ENCODE measurements at places on chromosomes 5 and 9.

- DNase-seq: no peak
These were observed 16.3 kb upstream of the SEMA5A start for GRCh38 chr5:9562141-9562540.

DNA sequence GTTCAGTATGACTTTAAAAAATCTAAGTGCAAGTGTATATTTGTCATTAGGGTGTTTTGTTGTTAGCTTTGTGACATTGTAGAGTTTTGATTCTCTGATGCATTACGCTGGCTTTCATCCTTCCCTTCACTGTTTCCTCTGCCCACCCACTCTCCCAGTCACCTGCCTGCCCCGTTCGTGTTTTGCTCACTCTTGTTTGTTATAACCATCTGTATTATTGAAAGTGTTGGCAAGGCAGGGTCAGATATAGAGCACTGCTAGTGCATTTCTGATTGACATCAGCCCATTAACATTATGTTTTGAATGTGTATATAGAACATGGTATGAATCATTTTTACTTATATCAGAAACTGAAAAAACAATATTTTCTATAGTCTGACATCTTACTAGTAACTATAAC is 27.3 kb downstream of the SCGB3A1 start:
- no peak for DNase-seq

DNA sequence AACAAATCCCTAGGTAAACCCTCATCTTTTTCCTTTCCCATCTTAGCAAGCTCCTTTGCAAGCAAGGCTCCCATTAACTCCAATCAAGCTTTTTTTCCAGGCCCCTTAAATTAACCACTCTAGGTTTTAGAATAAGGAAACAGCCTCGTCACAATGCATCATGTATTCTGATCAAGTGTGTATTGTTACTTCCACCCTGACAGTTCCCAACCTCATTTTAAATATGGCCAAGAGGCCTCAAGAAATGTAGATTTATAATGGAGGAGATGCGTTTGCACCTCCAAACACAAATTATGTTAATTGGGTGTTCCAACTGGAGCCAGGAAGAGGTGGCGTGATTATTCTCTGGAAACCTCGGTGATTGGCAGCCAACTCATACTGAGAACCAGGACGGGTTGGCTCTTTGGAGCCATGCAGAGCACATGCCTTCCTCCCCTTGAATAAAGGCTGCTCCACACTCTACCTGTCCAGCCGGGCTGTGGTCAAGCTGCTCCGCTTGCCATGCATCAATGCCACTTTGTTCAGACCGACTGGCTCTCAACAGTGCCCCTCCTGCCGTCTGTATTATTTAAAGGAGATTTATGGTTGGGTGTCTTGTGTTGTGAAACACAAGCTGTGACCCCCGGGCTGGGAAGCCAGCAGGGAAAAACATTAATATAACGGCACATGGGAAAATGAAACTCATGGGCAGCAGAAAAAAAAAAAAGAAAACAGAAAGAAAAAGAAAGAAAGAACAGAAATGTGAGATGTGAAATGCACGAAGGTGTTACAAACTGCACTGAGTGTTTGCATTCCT is 191.1 kb downstream of the EBF1 start:
- no peak for DNase-seq

GRCh38 chr9:134585746-134586706 is 55.6 kb upstream of the COL5A1 start:
- no peak for DNase-seq

GRCh38 chr5:53326424-53327153 is 153.8 kb upstream of the FST start:
- DNase-seq: no peak

- no peak for DNase-seq
These were observed 379.5 kb upstream of the GRAMD2B start for GRCh38 chr5:126043688-126044087.

DNA sequence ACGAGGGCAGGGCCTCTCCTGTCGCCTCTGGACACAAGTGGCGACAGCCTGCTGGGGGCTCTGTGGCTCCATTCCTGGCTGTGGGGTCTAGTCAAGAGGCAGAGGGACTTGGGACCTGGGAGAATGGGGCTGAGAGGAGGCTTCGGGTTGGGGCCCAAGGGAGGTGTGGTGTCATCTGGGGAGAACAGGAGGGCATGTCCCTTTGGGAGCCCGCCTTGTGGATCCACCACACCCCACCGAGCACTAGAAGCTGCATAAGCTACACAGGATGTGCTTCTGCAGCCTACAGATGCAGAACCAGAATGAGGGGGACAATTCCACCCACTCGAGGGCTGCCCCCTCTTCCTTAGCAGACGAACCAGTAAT is 3.9 kb upstream of the MAN1B1 start:
- no peak for DNase-seq

DNA sequence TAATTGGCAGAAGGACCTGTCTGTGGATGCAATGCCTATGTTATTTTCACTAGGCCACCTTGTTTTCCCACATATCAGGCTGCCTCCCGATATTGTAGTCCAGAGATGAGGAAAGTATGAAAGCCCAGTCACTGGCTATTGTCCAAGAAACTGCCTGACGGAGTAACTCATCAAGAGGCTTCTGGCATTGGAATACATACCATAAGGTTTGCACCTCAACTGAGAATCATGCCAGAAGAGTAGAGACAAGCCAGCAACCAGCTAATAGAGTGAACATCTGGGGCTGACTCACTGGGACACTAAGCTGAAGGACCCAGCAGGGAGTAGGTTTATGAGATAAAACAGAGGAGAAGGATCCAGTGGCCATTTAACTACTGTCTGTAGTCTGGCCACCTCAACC is 137.2 kb upstream of the FST start:
- no peak for DNase-seq

DNA sequence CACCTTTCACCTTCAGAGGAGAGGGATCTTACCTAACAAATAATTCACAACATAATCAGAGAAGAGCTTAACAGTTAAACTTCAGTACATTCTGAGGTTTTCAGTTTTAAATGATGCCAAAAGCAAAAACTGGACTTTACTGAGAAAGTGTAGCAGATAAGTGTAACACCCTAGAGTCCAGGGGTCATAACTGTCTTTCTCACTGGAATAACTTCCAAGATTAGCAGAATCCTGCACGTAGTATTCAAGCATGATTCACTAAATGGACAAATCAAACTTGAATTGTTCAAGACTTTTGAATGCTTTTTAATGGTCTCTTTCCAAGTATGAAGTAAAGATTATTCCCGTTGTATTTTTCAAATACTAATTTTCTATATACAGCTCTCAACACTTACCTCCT is 180.1 kb upstream of the NREP start:
- DNase-seq: no peak

DNA sequence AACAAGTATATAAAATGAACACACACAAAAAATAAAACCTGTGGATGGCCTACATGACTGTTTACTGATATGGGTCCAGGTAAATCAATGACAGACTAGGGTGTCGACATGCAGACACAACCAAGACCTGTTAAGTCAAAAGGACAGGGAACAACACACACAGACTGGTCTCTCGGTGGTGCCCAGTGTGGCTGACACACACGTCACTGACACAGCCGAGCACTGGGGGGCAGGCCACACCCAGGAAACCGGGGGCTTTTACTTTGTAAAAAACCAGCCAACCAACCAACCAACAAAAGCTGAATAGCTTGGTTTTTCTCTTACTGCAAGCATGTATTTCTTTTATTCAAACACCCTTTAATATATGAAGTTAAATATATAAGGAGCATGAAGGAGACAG is 5.0 kb downstream of the FAM163B start:
- DNase-seq: no peak

DNA sequence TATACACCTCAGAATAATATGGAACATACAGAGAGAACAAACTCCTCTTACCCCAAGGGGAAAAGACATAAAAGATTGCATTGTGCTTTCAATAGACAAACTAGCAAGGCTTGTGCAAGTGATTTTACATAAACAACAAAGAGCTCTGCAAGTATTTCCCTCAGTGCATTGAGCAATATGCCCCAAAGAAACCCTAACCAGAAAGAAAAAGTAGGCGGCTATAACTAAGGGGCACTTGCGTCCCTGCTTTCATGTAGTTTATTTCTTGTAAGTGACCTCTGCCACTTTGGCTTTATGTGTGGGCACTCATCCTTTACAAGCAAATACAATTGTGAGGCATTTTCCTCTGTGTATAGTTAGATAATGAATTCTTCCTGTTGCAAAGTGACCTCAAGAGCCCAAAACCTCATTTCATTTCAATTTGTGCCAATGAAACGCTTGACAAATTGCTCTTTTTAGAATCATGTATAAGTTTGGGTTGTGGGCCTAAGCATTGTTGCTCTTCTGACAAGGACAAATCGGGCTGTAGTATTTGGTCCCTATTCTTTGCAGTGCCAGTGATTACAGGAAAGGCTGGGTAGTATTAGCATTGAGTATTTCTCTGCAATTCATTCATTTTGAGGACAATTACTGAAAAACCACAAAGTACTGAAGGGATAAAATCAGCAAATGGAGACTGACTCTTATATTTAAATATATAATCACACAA is 282.2 kb downstream of the DTWD2 start:
- no peak for DNase-seq

DNA sequence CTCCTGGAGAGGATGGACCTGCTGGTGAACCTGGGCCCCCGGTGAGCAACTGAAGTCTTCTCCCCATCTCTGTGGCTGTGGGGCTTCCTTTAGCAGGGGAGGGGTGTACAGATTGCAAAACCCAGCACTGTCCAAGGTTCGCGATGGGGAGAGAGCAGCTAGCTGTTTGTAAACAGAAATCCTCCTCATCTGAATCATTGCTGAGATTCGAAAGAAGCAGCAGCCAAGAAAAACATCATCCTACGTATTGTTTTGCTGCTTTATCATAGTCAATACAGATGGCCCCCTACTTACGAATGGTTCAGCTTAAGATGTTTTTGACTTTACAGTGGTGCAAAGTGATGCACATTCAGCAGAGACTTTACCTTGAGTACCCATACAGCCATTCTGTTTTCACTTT is 80.0 kb upstream of the TGFBR1 start:
- DNase-seq: no peak

DNA sequence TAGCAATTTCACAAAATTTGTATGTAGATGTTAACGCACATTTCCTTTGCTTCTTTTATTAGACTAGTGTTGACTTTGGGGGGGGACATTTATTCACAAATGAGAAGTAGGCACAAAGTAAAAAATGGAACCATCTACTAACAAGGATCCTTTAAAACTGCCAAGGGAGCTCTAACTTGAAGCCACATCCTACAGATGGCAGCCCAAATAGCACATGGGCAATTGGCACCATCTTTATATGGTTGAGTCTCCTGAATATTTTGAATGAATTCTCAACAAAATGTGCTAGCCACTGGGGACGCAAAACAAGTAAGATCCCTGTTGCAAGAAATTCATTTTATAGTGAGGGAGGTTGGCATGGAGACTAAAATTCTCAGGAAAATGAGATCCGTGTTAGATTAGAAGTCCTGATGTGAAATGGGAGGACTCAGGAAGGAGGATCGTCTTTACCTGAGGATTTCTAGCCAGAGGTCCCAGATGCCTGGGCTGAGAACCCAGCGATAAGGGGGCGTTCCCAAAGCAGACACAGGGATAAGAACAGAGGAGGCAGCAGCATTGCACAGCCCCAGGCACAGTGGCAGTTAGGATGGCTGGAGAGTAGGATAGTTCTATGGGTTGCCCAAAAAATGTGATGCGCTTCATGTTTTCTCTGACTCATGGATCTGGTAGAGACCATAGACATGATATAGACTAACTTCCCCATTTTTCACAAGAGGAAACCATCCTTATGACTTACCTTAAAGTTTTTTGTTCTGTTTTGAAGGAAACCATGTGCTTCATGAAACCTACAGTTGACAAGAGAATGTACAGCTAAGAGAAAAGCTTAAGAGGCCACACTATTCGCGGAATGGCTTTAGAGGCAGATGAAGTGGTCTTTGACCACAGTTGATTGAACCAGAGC is 37.4 kb downstream of the C9orf152 start:
- no peak for DNase-seq

GRCh38 chr9:99040911-99041582 is 63.9 kb upstream of the TGFBR1 start:
- DNase-seq: no peak

- no peak for DNase-seq
These were observed 55.9 kb upstream of the ANKRD55 start for GRCh38 chr5:56288873-56289601.

- DNase-seq: no peak
These were observed 31.4 kb downstream of the RXRA start for GRCh38 chr9:134357631-134358025.

- DNase-seq: no peak
These were observed 108.4 kb upstream of the LARP1 start for GRCh38 chr5:154646745-154647113.

DNA sequence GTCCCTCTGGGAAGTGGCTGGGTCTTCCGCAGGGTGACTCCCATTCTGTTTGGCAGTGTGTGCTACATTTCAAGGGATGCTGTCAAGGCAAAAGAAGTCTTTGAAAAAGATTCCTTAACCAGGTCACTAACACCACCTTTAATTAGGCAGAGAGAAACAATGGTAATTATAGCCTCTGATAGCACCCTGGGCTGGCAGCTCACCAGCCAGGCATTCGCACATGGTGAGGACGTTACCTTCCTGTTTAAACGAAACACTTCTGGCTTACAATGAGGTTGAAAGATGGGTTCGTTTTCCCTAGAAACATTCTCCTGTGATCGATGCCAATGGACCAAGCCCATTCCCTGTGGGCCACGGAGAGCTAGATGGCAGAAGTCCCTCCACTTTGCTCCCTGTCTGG is 230.1 kb upstream of the PANK3 start:
- DNase-seq: no peak

DNA sequence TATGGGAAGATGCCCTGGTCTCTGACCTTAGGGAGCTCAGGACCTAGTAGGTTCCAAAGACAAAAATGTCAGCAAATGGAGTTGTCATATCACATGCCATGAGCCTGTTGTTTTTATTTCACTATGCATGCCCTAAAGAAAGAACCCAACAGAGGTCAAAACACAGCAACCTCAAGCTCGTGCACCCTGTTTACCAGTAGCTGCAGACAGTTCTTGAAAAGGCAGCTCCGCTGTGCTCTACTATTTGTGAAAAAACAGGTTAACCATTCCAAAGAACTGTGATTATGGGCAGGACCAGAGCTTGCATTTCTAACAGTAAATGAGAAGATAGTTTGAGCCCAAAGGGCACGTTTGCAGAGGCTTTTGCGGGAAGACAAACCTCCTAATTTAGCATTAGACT is 22.8 kb downstream of the ITK start:
- no peak for DNase-seq

GRCh38 chr9:135814421-135815095 is 92.8 kb downstream of the CAMSAP1 start:
- no peak for DNase-seq

DNA sequence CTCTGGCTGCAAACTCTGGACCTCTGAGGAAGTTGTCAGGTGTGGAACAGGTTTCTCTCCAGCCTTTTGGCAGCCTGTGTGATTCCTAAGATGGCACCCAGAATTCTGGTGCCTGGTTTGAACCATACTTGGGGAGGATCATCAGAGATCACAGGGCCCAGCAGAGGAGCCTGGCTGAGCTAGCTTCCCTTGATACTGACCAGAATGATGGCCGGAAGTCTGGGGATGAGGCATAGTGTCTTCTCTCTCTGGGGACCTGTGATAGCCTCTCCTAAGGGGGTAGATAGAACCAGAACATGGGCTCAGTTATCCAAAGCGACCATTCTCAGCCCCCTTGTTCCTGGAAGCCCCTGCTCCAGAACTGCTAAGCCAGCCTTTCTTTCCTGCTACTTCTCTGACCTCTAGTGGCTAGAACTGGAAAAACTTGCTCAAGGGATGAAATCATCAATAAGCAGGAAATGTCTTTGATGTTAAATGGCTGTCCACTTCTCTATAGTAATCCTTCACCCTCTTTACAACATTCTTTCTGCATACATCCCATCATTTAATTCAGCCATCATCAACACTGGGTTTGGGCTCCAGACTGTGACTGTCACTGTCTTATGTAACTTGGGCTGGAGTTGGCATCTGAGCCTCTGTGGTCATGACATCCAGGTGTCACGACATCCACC is 55.1 kb downstream of the C9orf152 start:
- peak; percentile 82 for DNase-seq

Measured in dermis blood vessel endothelial cell (primary cell).